K562 (cell line): ENCODE measurements at places on chromosomes 5 and 9. TPM values are rescaled to one million over a fixed set of nuclear protein-coding genes. Genes with fewer than 3 reads are reported as not detected.

GRCh38 chr5:82563745-82564144, 285.6 kb upstream of the RPS23 start:
- H3K4me1 ChIP-seq = no peaks in the 10 kb centered on the region
- no peak overlapping the region for H3K27ac ChIP-seq
- no peak for DNase-seq
- H3K27me3 ChIP-seq = no peaks in the 10 kb centered on the region

- no peaks in the 10 kb centered on the region for H3K36me3 ChIP-seq
- no peaks in the 10 kb centered on the region for H3K4me1 ChIP-seq
- no peak overlapping the region for H3K4me3 ChIP-seq
- H3K27me3 ChIP-seq = 0 out of 2 replicates have a peak, but pooled peaks cover 3% of the 10 kb centered on the region
- H3K27ac ChIP-seq = no peak overlapping the region
- DNase-seq = no peak
Observed at GRCh38 chr5:96279801-96280542, 153.1 kb downstream of the PCSK1 start.

DNA sequence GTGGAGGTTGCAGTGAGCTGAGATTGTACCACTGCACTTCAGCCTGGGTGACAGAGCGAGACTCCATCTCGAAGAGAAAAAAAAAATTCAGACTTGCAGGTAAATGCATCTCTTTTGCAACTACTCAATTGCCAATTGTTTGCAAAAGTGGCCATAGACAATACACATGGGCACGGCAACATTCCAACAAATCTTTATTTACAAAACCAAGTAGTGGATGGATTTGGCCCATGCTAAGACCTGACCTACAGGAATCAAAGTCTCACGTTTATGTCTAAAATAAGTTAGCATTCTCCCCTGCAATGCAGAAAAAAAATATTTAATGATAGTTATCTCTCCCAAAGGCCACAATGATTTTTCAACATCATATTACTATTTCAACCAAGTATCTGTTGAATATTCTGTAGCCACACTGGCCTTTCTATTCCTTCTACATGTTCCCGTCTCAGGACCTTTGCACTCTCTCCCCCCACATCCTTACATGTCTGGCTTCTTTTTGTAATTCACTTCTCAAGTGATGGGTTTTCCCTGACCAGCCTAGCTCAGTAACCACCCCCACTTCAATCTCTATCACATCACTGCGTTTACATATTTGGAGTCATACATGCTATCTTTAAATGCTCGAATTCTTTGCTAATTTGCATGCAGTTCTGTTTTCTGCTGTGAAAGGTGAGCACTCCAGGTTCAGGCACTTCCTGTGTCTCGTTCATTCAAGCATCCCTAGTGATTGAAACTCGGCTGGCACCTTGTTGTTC, 54.2 kb downstream of the FNBP1 start:
- no peak overlapping the region for H3K27ac ChIP-seq
- no peak for DNase-seq
- no peaks in the 10 kb centered on the region for H3K27me3 ChIP-seq
- H3K4me1 ChIP-seq = no peaks in the 10 kb centered on the region; the same call in 1 of the 2 replicates
- H3K36me3 ChIP-seq = no peaks in the 10 kb centered on the region
- no peak overlapping the region for H3K4me3 ChIP-seq

- H3K36me3 ChIP-seq = no peaks in the 10 kb centered on the region
- H3K4me1 ChIP-seq = no peaks in the 10 kb centered on the region
- no peak overlapping the region for H3K4me3 ChIP-seq
- DNase-seq = no peak
- no peaks in the 10 kb centered on the region; the same call in 2 of the 3 replicates for H3K27me3 ChIP-seq
Observed at GRCh38 chr9:5509573-5509972, 758 bp upstream of the PDCD1LG2 start.

GRCh38 chr5:40273936-40274335, 405.8 kb upstream of the PTGER4 start:
- DNase-seq = no peak
- H3K27me3 ChIP-seq = no peaks in the 10 kb centered on the region

The TRIM36 gene
- total RNA-seq = 0.22 and 0.51 TPM in 2 replicates
